ENCODE measurements at places on chromosomes 6 and 20.

DNA sequence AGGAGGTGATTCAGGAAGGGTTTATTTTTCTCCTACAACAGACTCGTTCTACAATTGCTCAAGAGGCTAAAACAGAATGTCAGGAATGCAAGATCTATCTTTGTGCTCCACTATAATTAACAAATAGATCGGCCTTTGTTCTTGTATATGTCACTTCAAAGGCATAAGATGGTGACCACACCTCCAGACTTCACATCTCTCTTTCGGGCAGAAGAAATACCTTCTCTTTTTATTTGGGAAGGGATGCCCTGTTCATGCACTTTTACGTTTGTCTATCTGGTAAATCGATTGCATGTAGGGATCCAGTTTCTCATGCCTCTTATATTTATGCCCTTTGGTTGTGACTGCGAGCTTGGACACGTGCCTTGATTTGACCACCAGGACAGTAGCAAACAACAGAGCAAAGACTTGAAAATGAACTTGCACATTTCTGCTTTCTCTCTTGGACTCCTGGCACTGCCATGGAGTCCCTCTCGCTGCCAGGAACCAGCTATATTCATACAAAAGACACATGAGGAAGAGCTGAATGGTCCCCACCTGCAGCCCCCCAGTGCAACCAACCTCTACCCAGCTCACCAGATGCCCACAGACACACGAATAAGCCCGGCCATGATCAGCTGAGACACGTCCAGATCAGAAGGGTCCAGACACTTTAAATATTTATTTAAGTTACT, 219.8 kb upstream of the STXBP5 start:
- DNase-seq, result no peak

DNA sequence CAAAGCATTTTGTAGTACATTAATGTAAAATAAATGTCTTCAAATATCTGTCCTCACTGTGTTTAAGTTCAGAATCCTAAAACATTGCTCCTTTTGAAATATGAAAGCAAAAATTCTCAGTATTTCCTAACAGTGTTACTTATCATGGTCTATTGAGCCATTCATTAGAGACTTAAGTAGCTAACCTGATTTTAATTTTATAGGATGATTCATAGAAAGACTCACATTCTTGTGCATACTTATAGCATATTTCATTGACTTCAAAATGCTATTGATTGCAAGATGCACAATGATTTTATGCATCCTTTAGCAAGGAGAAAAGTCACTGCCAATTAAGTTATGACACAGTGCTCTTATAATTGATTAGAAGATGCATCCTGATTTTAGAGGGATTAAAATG, 85.7 kb downstream of the HIVEP1 start:
- DNase-seq, result no peak

- no peak for DNase-seq
Observed at GRCh38 chr6:72739368-72739779, 117.5 kb downstream of the KCNQ5 start.

DNA sequence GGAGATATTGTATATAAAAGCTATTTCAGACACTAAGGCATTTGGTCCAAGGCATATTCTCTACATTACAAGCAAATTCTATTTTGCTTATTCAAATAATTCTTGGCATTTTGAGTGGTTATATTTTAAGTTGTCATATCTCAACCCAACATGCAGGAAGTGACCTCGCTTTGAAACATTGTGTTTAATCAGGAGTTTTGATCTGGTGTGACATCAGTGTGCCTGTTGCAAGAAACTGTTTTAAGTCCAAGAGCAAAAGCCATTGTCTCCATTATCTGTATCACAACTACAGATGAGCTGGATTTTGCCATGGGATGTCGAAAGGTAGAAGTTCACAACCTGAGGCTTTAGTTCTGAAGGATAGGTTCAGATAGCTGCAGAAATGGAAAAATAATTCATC, 509.9 kb upstream of the ID4 start:
- DNase-seq, result no peak

DNA sequence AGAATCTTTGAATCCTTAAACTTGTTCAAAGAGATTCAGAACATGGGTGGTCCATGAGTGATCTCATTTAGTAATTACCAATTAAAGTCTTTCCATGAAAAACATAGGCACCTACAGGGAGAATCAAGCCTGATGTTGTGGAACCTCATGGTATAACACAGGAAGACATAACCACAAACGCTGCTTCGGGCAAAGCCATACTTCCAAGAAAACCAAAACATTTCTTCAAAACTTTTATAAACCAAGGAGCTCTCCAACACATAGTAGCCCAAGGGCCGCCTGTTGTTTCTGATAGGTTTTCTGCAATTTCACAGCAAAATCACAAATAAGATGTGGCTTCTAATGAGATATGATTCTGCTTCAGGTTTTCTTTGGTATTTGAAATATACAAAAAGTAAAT, 2.5 kb downstream of the CHD6 start:
- DNase-seq, result no peak

- no peak for DNase-seq
Observed at GRCh38 chr20:58233881-58234528, 5.6 kb upstream of the ANKRD60 start.

DNA sequence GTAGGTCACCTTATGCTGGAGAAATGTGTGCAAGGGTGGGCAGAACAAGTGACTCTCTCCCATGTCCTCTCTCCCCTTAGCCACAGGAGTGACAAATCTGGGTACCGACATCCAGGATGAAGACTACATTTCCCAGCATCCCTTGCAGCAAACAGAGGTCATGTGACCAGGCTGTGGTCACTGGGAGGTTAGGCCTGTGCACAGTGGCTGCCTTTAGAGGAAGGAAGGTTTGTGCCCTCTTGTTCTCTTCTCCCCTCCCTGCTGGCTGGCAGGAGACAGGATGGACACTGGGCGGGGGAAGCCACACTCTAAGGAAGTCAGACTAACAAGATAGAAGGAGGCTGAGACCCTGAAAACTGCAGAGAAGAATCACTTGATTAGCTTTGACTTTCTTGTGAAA, 360.2 kb downstream of the PREX1 start:
- DNase-seq, result no peak

Measured in naive thymus-derived CD8-positive, alpha-beta T cell (primary cell).